GM03348 (cell line): ENCODE measurements at places on chromosomes 2 and 18.

DNA sequence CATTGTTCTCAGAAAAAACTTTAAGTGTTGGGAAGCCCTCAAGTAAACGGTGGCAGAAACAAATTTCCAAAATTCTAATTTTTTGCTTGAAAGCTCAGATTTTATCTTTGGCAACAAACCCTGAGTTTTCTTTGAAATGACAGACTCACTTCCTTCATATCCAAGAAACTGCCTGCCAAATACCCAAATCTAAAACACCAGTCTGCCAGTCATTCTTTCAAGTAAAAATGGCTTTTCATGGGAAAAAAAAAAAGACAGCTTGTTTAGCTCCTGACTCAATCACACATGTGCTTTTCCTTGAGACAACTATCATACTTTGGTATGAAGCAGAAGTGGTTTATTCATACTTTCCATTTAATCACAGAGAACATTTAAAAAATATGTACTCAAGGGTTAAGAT lies 40.6 kb upstream of the CSRNP3 start:
- no peak for DNase-seq

GRCh38 chr18:76495006-76495370 lies at the start of gene ZNF516:
ZNF516 (minus strand) TSS chr18:76495242; CDS start chr18:76443054, 52,188 bp downstream.
- peak; percentile 43 for DNase-seq

DNA sequence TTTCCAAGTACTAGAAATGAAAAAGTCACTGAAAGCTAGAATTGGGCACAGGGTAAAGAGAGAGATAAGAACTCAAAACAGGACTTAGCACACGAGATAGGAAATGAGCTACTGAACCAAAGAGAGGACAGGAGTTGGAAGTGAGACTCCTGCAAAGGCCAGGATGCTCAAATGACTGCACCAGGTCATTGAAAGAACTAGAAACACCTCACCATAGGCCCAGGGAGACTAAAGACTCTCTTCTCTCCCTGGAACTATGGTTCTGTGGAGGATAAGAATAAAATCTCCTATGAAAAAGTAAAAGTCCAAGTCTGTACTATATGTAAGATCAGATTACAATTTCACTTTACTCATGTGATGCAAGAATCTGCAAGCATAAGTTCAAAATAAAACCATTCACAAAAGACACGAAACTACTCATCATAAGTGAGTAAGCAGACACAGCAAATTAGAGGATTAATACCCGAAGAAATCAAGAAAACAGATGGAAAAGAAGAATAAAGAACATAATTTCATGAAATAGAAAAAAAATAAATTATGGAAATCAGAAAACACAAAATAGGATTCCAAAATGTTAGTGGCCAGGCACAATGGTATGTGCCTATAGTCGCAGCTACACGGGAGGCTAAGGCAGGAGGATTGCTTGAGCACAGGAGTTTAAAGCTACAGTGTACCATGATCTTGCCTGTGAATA lies 6.5 kb downstream of the NBAS start:
- no peak for DNase-seq

- no peak for DNase-seq
Measured at GRCh38 chr2:226477221-226478108, 322.2 kb downstream of the IRS1 start.

- no peak for DNase-seq
Measured at GRCh38 chr2:227595797-227596196, 2.9 kb upstream of the SCYGR2 start.

DNA sequence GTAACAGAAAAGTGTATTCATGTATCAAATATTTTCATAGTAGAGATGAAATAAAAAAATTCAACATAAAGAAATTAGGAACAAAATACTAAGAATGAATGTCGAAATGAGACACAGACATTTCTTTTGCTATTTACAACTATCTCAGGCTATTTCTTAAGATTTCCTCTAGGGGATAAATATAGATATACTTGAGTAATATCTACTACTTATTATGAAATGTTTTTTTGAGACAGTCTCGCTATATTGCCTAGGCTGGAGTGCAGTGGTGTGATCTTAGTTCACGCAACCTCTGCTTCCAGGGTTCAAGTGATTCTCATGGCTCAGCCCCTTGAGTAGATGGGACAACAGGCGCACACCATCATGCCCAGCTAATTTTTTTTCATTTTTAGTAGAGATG lies 326.1 kb downstream of the RNF144A start:
- no peak for DNase-seq

GRCh38 chr18:51212606-51213005 lies 15.1 kb upstream of the MEX3C start:
- no peak for DNase-seq

DNA sequence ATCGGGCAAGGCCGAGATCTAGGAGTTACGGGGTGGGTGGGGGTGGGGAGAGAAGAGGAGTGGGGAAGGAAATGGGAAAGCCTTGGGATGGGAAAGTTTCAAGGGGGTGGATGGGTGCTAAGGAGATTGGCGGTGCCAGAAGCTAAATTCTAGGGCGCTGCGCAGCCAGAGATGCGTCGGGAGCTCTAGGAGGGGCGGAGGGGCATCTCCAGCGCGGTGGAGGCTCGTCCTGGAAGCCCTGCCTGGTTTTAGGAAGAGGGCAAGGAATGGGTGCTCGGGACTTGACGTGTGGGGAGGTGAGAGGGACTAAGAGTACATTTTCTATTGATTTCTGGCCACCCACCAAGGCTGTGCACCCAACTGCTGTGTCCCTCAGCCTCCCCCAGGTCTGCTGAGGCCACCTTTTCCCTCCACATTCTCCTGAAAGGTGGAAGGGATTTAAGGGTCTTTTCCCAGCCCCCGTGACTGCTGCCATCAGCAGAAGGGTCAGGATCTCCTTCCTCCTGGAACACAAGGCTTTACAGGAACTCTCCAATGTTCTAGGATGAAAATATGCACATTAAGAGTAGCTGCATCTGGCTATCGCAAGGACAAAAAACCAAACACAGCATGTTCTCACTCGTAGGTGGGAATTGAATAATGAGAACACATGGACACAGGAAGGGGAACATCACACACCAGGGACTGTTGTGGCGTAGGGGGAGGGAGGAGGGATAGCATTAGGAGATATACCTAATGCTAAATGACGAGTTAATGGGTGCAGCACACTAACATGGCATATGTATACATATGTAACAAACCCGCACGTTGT lies 1.4 kb downstream of the C2orf72 start:
- DNase-seq, result no peak

DNA sequence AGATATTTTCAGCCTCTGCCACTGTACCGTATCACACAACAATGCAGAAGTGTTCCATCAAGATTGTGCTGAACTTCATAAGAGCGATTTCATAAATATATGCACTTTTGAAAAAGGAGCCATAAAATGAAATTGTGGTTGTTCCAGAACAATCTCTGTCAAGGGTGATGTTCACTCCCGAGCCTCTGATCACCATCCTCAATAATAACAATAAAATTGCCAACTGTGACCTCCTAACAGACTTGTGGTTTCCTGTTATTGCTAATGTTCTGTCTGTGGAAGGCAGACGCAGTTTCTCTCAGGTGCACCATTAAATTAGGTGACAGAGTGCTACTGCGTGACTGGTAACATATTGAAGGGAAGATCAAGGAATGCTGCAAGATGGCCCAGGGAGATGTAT lies 383.7 kb downstream of the SOCS6 start:
- DNase-seq, result no peak
